AG09309 (cell line): ENCODE measurements at places on chromosomes 6 and 20.

GRCh38 chr20:13009682-13010406 is 1.1 kb downstream of the SPTLC3 start:
- peak; percentile 78 for DNase-seq

DNA sequence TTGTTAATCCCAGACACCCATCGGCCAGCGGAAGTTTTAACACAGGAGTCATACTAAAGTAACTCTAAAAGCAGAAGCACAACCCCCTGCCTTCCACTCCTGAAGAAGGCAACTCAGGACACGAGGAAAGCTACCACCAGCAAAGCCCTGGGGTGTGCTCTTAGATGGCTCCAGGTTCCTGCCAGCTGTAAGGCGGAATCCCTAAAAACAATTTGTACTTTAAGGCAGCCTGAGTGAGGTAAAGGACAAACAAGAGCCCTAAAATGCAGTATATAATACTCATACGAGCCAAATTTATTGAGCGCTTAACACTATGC is 8.7 kb downstream of the NDRG3 start:
- DNase-seq, result no peak

DNA sequence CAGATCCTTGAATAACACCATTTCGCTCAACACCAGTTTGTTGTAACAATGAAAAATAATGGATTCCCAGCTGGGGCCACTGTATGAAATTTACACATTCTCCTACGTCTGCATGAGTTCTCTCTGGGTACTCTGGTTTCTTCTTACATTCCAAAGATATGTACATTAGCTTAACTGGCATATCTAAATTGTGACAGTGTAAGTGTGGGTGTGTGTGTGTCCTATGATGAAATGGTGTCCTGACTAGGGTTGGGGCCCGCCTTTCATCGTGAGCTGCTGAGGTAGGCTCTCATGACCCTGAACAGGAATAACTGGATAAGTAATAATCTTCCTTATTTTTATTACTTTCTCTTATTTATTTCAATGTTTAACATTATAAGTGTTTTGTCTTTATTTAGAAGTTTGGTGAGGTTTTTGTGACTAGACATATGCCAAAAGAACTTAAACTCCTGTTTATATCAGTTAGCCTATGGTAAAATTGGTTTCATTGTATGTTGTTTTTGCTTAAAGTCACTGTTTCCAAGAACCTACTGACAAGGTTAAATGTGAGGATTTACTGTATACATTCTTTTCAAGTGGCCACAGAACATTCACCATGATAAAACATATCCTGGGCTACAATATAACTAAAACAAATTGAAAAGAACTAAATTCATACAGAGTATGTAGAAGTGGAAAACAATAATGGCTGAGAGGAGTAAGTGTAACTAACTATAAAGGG is 42.4 kb downstream of the RBL1 start:
- DNase-seq, result no peak

- DNase-seq, result no peak
Measured at GRCh38 chr6:6646859-6647258, 58.3 kb downstream of the LY86 start.

DNA sequence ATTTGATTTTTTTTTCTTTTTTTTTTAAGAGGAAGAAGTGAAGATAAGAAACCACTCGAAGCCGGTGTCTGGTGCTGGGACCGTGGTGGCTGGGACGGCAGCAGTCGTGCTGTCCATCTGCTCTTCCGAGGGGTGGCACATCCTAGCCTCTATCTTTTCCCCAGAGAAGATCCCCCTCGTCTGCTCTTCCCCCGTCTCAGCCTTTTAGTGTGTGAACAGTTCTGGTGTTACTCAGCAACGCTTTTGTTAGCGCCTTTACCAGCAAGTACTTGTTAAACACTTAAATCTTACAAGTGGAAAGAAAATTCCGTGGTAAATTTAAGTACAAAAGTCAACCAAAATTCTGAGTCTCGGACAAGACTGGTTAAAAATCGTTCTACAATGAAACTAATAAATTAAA is 90.1 kb downstream of the RSPH3 start:
- no peak for DNase-seq

- no peak for DNase-seq
Measured at GRCh38 chr20:51480507-51481270, 61.8 kb downstream of the NFATC2 start.

- DNase-seq, result no peak
Measured at GRCh38 chr20:1438361-1438760, 28.3 kb downstream of the NSFL1C start.

DNA sequence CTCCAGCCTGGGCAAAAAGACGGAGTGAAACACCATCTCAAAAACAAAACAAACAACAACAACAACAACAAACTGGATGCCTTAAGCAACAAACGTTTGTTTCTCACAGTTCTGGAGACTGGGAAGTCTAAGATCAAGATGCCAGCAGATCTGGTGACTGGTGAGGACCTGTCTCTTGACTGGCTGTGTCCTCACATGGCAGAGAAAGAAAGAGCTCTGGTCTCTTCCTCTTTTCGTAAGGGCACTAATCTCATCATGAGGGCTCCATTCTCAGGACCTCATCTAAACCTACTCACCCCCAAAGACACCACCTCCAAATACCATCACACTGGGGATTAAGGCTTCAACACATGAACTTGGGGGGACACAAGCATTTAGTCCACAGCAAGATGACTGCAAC is 13.5 kb upstream of the GFOD1 start:
- no peak for DNase-seq

- peak; percentile 49 for DNase-seq
Measured at GRCh38 chr6:36444470-36444869, 1.7 kb downstream of the KCTD20 start.

DNA sequence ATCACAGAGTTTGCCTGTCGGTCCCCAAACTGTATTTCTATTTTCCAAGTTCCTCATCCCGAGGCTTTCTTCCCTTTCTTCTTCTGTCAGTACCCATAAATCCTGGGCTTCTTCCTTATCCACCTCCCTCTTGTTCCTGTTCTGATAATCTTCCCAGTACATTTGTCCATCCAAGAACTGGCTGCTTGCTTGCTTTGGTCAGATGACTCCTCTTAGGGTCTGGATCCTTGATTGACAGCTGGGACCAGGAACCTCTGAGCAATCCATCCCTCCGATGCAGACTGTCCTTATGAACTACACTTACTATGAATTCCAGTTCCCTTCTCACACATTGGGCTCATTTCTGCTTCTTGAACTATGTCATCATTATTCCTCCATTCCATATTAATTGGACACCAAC is 275.3 kb upstream of the CITED2 start:
- no peak for DNase-seq

DNA sequence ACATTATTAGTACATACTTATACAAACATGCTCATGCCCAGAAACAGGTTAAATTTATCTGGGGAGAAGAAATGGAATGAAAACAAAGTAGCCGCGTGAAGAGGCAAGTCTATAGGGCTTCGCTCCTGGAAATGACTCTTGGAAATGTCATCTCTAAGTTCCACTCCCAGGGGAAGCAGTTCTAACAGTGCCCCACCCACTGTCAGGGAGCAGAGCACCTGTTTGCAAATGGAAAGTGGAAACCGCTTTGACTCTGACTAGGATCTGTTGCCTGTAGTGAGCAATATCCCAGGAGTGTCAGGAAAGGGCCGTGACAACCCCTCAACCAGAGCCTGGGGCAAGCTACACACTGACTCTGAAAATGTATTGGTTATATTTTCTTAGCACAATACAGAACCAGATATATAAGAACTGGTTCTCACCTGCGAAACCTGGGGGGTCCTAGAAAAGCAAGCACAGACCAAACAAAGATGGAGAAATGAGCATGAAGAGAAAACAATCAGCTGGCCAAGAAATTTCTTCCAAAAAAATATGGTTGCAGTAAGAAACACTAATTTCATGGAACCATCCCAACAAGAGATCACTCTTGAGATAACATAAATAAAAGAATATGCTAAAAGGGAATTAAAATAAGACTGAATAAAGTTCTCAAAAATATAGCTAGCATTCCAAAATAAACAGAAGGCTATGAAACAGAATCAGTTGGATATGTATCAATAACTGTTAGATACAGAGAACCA is 47.5 kb upstream of the CRISP1 start:
- no peak for DNase-seq

DNA sequence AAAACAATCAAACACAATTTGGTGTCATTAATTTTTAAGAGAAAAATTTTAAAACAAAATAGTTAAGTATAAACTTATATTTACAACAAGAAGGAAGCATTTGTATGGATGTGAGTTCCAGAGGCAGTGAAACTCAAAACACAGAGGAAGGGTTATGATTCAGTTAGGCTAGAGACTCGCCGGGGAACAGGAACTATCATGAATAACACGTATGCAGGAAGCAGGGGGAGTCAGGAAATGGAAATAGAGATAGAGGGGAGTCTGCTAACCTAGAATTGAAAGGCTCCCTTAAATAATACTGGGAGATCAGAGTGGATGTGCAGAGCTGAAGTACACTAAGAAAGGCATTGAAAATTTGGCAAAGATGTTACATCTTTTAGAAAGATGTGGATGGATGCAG is 14.2 kb upstream of the HLA-DRB1 start:
- no peak for DNase-seq
